ENCODE measurements at places on chromosomes 7 and 10.

DNA sequence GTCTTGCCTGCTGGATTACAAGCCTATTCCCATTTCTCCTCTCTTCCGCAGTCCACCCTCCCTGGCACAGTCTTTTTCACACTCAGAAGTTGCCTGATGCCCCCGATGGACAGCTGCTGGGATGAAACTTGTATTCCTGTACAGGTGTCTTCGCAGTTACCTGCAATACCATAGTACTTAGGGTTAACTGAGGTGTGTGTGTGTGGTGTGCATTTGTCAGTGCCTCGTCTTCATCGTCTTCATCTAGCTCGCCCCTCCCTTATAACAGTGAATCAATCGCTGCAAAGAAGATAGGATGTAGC is 11.0 kb downstream of the NXPH1 start:
- no peak for DNase-seq

DNA sequence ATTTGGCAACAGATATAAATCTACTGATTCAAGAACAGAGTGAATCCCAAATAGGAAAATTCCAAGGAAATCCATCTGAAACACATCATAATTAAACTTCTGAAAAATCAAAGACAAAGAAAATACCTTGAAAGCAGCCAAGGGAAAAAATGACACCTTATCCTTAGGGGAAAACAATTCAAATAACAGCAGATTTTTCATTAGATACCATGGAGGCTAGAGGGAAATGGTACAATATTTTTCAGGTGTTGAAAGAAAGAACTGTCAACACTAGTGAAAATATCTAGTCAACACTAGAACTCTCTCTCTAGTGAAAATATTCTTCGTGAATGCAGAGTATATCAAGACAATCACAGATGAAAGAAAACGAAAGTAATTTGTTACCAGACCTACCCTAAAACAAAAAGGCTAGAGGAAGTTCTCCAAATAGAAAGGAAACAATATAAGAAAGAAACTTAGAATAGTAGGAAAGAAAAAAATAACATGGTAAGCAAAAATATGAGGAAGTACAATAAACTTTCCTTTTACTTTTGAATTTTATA is 5.7 kb upstream of the FAM241B start:
- no peak for DNase-seq

GRCh38 chr7:89797965-89798598 is 356.2 kb upstream of the STEAP1 start:
- DNase-seq: no peak

DNA sequence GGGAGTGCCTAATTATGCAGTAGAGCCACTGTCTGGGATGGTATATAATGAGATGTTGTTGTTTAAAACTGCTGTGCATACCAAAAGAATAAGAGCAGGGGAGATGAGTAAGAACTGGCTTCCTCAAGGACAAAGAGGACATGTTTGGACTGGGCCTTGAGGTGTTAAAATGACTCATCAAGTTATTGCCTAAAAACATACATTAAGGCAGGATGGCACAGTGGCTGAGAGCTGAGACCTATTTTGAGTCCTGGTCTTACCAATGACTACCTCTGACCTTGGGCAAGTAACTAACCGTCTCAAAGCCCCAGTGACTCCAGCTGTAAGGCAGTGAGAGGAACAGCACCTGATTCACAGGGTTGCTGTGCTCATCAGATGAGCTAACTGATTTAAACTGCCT is 71.1 kb downstream of the CFAP58 start:
- DNase-seq: no peak

GRCh38 chr7:110854166-110854565 is 236.8 kb upstream of the LRRN3 start:
- DNase-seq: no peak

DNA sequence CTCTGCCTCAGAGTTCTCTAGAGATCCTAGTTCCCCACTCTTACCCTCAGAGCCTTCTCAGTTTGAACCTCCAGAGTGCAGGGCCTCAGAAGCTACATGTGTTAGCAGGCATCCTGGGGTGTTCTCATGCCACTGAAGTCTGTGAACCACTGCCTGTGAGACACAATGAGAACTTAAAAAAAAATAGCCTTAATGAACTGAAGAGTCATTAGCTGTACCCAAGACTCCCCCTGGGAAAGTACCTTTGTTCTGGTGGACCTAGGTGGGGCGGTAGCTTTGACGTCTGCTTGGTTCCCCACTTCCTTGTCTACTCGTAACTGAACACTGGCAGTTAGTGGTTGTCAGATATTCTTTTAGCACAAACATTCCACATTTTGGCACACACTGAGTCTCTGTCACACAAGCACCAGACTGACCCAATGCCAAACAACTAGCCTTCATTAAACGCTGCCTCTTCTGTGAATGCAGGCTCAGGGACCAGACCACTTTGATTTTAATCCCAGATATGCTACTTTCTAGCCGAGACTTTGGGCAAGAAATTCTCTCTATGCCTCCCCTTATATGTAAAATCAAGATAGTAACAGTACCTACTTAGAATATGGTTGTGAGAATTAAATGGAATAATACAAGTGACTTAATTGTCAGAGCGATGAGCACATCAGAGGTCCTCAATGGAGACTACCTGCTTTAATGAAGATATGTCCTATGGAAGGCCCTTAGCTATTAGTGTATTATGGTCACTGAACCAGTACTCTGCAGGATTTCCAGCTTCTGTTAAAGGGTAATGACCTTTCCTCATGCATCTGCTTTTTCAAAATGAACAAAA is 75.3 kb upstream of the CC2D2B start:
- DNase-seq: no peak

DNA sequence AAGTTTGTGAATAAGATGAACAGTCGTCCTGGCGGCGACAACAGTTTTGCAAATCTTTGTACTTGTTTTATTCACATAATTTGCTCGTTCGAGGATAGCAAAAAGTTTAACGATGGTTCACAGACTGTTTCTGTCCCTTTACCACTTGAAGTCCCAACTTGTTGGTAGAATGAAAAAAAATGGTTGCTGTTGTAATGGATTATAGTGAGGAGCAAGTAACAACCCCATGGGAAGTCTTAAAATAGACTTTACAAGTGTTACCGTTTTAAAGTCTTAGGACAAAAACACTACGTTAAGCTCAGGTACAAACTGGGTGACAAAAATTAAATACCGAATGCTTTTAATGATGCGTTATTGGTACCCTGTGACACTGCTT is 589 bp downstream of the LSM8 start:
- DNase-seq: no peak

GRCh38 chr10:89248990-89249389 is 2.6 kb downstream of the LIPA start:
- no peak for DNase-seq

DNA sequence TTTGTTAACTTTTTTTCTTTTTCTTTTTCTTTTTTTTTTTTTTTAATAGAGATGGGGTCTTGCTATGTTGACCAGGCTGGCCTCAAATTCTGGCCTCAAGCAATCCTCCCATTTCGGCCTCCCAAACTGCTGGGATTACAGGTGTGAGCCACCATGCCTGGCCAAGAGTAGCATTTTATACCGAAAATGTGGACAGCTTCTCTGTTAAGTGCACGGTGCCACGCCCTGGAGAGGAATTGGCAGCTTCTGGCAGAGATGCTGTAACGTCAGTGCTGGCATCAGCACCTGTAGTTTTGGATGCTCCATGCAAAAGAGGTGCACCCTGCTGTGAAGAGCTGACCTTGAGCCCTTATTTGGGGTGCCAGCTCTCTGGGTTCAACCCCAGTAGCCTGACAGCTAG is 18.2 kb downstream of the IL15RA start:
- DNase-seq: no peak

- no peak for DNase-seq
Measured at GRCh38 chr7:104126411-104126841, 81.4 kb downstream of the ORC5 start.

- DNase-seq: no peak
Measured at GRCh38 chr10:97338041-97338440, 3.5 kb upstream of the FRAT2 start.

DNA sequence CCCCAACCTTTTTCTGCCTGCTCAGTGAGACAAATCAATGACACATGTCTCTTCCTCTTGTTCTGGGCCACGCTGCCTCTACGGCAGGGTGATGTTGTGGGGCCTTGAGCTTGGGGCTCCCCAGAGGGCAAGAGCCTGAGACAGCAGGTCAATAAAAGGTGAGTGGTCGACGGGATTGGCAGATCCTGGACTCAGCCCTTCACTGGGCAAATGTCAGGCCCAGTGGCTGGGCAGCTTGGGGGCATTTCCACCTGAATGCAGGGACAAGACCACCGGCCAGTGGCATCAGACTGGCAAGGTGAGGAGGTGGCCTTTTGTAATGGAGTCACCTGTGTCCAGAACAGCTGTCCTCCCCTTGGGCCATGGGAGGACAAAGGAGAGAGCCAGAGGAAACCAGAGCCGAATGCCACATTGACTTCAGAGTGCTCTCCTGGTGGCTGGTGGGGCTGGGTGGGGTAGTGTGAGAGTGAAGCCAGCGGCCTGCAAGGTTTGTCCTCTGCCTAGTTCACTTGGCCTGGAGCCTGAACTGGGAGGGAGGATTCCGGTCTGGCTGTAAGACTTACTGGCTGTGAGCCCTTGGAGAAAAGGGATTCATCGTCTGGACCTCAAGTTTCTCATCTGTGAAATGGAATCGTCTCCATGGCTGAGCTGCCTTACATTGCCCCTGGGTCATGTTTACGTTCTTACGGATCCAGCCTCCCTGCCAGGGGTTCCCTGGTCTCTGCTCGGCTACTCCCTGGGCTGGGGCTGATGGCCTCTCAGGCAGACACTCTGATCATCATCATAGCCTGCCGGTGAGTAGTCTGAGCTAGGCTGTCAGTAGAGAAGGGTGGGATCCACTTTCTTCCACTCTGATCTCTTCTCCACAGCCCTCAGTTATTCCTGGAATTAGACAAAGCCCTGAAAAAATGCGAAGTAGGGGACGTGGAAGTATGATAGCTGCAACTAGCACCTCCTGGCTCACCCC is 25.4 kb upstream of the CRHR2 start:
- no peak for DNase-seq

DNA sequence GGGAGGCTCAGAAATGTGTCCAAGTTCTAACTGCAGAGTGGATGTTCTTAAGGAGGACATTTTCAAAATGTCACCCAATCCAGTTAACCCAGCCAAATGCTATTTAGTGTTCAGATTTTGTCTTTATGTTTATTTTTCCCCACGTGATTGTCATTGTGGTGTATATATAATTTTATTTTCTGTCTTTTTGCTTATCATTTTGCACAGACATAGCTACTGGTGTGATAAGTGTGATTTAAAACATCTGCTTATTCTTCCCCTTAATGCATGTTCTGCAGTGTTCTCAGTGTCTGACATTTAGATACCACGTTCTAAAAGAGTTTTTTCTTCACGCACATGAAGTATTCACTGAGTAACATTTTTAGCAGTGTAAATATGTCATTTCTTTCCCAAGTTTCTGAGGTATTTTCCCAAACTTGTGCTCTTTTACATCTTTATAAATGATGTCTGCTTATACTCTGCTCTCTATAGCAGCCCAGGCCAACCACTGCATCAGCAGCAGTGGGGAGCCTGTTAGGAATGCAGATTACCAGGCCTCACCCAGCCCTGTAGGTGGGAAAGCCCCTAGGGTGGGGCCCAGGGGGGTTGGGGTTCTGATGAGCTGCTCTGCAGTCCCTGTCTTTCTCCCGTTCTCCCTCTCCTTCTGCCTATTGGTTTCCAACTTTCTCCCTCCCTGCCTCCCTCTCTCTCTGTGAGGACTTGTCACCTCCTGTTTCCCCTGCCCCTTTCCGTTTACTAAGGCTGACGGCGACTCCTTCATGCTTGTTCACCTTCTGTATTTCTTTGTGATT is 20.8 kb downstream of the ADCY1 start:
- DNase-seq: no peak

DNA sequence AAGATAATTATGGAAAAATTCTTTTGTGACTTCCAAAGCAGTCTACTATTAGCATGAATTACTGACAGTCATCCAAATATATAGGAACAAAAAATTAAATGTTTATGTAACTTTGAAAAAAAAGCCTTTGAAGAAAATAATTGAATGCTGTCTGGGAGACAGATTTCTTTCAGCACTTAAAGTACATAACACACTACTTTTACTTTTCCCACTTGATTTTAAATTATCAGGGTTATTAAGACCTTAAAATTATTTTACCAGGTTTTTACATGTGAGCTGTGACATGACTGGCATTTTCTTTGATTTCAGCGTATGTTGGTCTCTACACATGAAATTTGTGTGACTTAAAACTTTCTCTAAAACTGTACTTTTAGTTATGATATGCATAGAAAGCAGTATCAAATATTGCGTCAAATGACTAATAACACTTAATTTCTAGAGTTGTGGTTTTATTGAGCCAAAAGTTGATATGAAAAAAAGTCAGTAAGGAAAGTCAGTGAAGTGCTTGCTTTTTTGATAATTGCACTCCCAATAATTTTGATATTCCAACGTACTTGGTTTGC is 3.1 kb downstream of the PTEN start:
- DNase-seq: no peak

GRCh38 chr10:113320987-113321386 is 231.9 kb upstream of the HABP2 start:
- no peak for DNase-seq

DNA sequence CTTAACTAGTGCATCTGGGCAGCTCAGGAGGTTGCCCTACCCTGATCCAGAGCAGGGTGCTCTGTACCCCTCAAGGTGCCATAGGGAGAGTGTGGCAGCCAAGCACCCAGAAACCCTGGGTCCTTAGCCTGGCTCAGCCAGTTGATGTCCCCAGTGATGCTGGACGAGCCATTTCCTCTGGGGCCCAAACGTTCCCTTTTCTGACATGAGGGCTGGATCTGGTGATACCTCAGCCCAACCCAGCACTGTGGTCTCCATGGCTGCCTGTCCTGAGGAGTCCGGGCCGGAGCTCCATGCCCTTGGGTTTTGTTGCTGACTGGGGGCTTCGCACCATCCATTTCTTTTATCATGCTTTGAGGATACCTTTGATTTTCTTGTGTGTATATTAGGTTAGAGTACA is 87.9 kb upstream of the IKZF1 start:
- DNase-seq: no peak

DNA sequence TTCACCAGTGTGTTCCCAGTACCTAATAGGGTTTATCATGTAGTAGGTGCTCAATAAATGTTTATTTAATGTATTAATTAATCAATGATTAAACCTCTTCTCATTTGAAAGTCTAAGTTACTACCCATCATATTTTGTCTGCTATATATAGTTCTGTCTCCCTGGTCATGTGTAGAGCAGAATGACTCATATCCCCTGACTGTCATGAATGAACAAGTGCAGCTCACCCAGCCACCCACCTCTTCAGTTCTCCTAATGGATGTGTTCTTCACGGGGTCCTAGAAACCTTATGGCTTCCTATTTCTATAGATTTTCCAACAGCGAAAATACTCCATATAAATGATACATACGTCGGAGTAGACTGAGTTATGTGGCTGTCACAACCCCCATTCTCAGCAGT is 64.5 kb downstream of the HIF1AN start:
- DNase-seq: no peak

All from bone marrow (tissue), 2 donors.